ENCODE measurements at places on chromosomes 3 and 15.

GRCh38 chr3:58999774-59000160, 50.1 kb downstream of the CFAP20DC start:
- DNase-seq = no peak

GRCh38 chr15:42826251-42826890, 89.4 kb upstream of the CDAN1 start:
- DNase-seq = no peak

GRCh38 chr15:38702178-38702912, 137.7 kb upstream of the RASGRP1 start:
- DNase-seq = no peak

DNA sequence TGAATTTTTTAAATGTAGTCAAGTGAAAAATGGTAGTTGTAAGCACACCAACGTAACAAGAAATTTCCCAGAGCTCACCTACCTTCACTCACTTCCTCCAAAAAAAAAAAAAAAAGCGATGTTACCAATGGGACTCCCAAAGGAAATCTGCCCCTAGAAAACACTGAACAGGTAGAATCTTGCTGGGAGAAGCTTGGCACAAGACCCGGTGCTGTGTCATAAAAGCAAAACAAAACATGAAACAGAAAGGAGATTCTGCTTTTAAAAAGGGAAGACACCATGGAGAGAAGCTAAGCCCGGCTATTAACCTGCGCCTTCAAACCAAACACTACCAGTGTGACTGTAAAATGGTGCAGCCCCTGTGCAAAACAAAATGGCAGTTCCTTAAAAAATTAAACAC, 40.5 kb downstream of the PGPEP1L start:
- DNase-seq = no peak

DNA sequence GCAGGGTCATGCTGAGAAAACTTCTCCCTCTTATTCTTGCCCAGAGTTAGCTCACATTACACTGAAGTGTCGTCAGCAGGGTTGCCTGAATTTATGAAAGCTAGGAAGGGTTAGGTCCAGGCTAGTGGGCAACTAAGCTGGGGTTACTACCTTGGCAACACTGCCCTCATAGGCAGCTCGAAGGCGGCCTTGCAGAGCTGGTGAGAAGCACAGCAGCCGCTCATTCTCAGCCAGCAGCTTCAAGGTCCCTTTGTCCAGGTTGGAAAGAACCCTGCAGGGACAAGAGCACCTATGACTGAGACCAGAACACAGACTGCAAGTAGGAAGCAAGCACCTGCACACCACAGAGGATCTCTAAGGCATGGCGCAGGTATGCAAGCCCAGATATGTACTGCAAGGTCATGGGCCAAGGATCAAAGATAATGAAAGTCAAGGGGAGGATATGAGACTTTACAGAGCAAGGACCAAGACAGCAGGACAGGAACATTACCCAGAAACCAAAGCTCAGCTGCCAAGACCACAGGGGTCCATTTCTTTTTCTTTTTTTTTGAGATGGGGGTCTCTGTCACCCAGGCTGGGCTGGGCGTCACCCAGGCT, 2.8 kb downstream of the CDAN1 start:
- DNase-seq = no peak

GRCh38 chr15:69750253-69750652, 297.6 kb downstream of the RPLP1 start:
- no peak for DNase-seq

GRCh38 chr15:95365511-95366107, 964.9 kb upstream of the NR2F2 start:
- peak; percentile 88 for DNase-seq

- DNase-seq = no peak
These were observed 292.4 kb upstream of the SOX14 start for GRCh38 chr3:137471558-137472204.

DNA sequence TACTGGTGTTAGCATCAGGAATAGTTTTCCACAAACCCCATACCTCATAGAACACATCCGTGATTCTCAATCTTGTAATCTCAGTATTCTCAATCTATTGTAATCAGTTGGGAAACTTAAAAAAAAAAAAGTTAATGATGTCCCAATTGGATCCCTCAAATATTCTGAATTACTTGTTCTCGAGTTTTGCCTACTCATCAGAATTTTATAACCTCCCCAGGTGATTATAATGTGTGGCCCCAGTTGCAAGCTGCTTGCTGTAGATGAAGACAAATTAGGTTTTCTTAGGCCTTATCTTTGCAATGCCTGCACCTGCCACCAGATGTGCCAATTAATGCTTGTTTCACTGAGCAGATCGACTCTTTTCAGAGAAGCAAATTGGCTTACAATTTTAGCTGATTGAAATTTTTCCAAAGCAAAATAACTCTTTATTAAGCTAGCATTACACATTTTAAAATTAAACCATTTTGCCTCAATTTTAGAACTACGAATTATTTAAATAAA, 19.0 kb upstream of the DIPK2A start:
- DNase-seq = no peak

DNA sequence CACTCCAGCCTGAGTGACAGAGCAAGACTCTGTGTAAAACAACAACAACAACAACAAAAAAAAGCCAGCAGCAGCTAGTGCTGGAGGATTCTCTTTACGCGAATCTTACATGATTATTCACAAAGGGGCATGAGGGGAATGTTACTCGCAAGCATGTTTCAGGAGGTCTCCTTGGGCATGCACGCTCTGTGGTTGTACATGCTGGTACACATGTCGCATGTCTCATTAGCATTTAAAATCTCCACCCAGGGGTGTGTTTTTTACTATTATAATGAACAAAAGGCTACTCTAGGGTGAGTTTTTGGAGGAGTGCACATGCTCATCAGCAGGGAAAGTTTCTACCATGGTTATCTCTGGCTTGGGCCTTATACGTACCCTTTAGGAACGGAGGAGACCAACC, 12.7 kb upstream of the PLCH1 start:
- DNase-seq = no peak

DNA sequence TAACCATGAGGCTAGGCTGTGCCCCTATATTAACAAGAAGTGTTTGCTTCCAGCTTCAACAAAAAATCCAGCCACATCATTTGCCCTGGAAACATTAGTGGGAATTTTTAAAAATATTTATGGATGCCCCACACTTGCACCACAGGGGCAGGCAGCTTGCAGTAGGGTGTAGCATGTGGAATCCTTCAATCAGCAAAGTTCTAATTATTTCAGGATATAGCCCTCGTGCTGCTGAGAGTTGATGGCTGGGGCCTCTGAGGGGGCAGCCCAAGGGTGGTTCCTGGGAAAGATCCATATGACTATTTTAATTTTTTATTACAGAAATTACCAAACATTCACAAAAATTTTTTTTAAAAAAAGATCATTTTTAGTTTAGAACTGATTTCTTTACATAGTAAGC, 35.1 kb upstream of the LMCD1 start:
- DNase-seq = no peak

- DNase-seq = no peak
These were observed 35.8 kb downstream of the GJD2 start for GRCh38 chr15:34718681-34719665.

GRCh38 chr3:120284747-120285507, at the start of gene GPR156:
Gene GPR156 (minus strand): TSS chr3:120285222. CDS start chr3:120244098, 41,124 bp downstream.
- DNase-seq = no peak

- no peak for DNase-seq
These were observed 558.5 kb upstream of the CFAP20DC start for GRCh38 chr3:59608356-59608755.
